Inflammatory macrophage treated with lipopolysaccharide for 1 hour (primary cell): ENCODE measurements at places on chromosomes 16 and 17.

GRCh38 chr17:38343608-38344419 lies at the start of gene GPR179:
Gene GPR179 (minus strand): TSS chr17:38343956. CDS start chr17:38343789, 167 bp downstream.
- DNase-seq: no peak

- DNase-seq: no peak
Measured at GRCh38 chr17:17084317-17084835, 42.1 kb downstream of the MPRIP start.

GRCh38 chr17:73391331-73392265 lies 79.8 kb upstream of the CDC42EP4 start:
- no peak for DNase-seq

- no peak for DNase-seq
Measured at GRCh38 chr17:73030501-73030921, 62.0 kb downstream of the SLC39A11 start.

DNA sequence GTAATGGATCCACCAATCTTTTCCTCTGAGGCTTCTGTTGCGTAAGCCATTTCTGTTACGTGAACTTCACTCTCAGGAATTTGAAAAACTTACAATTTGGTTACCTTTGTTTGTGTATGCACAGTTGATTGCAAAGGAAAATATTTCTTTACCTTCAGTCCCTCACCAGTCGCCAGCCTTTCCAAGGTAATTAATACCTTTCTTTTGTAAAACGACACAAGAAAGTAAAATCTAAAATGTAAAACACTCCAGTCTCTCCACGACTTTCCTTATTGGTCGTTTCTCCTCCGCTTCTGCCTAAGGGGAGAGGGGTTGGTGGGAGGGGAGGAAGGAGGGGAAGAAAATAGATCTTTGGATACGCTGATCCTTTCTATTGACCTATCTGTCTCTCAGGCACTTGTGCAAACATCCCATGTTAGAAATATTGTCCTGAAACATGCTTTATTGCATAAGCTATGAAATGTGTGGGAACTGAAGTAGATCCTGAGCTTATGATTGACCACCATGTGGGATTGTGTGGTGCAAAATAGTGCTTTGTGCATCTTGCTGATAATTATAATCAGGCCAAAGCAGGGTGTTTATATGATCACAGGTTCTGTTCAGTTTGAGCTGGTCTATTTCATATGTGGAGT lies 32.4 kb upstream of the EFCAB13 start:
- DNase-seq: no peak

- DNase-seq: no peak
Measured at GRCh38 chr17:7293816-7294613, 424 bp downstream of the YBX2 start.

DNA sequence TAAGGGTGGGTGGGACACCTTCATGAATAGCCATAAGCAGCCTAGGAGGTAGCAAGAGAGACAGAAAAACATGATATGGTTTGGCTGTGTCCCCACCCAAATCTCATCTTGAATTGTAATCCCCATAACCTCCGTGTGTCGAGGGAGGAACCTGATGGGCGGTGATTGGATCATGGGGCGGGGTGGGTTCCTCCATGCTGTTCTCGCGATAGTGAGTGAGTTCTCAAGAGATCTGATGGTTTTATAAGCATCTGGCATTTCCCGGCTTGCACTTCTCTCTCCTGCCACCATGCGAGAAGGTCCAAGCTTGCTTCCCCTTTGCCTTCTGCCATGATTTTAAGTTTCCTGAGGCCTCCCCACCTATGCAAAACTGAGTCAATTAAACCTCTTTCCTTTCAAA lies 259.1 kb upstream of the ERCC4 start:
- no peak for DNase-seq

- DNase-seq: no peak
Measured at GRCh38 chr17:44359006-44359405, 4.6 kb downstream of the FAM171A2 start.

DNA sequence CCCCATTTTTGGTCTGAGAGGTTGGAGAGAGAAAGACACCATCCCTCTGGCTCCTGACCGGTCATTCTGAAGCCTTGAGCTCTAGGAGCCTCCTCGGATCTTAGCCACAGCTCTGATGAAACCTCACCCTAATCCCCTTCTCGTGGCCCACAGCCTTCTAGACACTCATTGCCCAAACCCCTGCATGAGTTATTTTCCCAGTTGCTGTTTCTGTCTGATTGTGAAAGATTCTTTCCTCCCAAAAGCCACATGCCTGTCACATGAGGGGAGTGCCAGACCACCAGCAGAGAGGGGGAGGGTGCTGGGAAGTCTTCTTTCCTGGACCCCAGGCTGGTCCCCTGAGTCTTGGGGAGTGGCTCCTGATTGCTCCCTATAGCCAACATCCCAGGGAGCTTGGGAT lies 17.6 kb upstream of the ABR start:
- DNase-seq: peak; percentile 91

GRCh38 chr16:53666786-53667415 lies 36.8 kb downstream of the RPGRIP1L start:
- no peak for DNase-seq

GRCh38 chr17:7190276-7190917 lies 11.2 kb upstream of the ASGR1 start:
- DNase-seq: no peak

- DNase-seq: no peak
Measured at GRCh38 chr17:35898283-35899070, 18.3 kb upstream of the CCL5 start.

DNA sequence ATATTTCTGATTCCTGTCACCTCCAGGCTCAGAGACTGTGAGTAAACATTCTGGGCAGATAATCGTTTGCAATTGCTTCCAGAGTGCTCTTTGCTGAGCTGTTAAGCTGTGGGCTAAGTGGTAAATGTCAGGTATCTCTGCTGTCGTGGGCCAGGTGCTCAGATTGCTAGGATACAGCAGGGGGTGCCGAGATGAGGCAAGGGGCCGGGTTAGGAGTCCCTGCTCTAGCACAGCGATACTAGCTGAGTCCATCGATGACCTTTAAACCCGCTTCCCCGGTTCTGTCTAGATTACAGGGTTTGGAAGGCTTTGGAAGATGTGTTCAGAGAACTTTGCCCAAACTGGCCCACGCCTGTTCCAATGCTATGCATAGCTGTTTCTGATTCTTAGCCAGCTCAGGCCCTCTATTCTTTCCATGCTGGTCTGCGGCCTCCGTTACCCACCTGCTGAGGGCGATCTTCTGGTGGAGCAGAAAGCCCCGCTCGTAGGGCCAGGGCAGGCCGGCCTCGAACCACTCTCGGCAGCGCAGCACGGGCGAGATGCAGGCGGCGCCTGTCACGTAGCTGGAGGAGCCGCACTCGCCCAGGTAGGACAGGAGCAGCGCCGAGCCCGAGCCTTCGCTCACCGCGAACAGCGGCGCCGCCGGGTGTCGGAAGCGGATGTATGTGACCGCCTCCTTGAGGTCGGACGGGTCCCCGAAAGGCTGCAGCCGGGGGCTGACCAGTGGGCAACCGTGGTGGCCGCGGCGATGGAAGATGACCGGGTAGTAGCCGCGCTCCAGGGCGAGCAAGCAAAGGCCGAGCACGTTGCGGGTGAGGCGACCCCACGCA lies 979 bp downstream of the ABHD15 start:
- no peak for DNase-seq

- DNase-seq: no peak
Measured at GRCh38 chr17:67124450-67125148, 80.2 kb downstream of the CACNG1 start.
